ENCODE measurements at places on chromosomes 13 and 19.

DNA sequence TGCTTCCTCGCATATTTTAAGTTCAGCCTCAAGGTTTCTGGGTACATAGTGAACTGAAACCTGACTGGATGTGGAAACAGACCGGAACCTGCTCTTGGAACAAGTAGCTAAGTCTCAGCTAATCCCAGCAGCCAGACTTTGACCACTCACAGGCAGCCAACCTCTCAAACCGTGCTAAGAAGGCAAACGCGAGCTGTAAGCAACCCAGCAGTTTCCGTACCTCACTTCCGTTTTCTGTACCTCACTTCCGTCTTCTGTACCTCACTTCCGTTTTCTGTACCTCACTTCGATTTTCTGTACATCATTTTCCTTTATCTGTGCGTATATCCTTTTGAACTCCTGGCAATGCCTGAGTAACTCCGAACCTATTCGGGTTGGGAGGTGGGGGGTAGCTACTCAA lies 96.8 kb downstream of the SUCLA2 start:
- no peak for DNase-seq

- DNase-seq: no peak
Observed at GRCh38 chr19:15317392-15318071, 14.8 kb downstream of the BRD4 start.

- DNase-seq: no peak
Observed at GRCh38 chr13:39803156-39803555, 147.7 kb downstream of the COG6 start.

- DNase-seq: peak; percentile 96
Observed at GRCh38 chr19:2096480-2097202, at the start of gene IZUMO4. Gene IZUMO4 (plus strand): TSS chr19:2096915. CDS start chr19:2096946, 31 bp downstream.

DNA sequence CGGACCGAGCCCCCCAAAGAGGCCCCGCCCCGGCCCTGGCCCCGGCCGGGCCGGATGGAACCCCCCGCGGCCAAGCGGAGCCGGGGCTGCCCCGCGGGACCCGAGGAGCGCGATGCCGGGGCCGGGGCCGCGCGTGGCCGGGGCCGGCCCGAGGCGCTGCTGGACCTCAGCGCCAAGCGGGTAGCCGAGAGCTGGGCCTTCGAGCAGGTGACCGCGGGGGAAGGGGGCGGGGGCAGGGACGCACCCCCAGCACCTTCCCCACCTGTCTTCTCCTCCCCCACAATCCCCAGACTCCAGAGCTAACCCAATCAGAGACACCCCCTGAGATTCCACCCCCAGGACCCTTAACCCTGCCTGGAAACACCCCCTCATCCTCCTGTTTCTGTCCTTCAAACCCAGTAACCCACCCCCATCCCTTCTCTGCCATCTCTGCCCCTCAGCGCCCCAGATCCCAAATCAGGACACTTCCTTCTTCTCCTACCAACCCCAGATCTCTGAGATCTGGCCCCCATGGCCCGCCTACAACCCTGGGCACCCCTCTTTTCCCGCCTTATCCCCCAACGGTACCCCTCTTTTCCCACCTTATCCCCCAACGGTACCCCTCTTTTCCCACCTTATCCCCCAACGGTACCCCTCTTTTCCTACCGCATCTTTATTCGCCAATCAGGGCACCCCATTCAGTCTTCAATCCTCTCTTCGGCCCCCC lies 505 bp downstream of the ZSWIM4 start:
- no peak for DNase-seq

GRCh38 chr19:53894707-53895106 lies 12.7 kb downstream of the PRKCG start:
- DNase-seq: peak; percentile 64

DNA sequence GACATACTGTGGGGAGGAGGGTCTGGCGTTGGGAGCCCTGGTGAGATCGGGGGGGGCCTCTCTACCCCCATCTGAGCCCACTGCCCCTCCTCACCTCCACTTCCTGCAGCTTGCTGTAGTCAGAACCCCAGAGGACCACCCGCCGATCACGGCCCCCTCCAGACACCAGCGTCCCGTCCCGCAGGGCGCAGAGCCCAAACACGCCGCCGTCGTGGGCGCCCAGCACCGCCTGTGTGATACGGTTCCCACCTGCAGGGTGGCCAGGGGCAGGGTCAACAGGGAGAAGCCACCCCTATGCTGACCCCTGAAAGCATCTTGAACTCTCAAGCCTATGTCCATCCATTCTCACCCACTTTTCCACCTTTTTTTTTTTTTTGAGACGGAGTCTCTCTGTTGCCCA lies 17.8 kb downstream of the EML2 start:
- DNase-seq: no peak

DNA sequence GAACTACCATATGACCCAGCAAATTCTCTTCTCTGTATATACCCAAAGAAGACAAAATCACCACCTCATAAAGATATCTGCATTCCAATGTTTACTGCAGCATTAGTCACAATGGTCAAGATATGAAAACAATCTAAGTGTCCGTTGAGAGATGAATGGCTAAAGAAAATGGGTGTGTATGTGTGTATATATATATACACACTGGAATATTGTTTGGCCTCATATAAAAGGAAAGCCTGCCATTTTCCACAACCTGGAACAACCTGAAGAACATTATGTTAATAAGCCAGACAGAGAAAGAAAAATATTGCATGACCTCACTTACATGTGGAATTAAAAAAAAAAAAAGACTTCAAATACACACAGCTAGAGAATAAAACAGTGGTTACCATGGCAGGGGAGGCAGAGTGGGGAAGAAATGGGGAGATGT lies 29.5 kb upstream of the RBM26 start:
- DNase-seq: no peak

- DNase-seq: no peak
Observed at GRCh38 chr13:113860051-113860664, 3.7 kb downstream of the GAS6 start.

DNA sequence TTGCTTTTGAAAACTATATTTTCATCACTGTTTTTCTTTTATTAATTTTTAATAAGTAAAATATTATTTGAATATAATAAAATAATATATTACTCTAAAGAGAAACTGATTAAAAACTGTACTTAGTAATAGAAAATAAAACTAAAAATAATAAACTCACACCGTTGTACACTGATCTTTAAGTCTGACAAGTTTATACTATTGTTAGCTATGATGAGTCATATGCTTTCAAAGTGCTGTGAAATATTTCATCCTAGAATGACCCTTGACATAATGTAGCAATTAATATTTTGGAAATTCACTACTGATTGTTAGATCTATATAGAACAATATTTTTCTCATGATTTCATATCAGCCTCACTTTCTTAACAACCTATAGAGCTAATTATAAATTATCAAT lies 1040.6 kb upstream of the SPRY2 start:
- DNase-seq: no peak

GRCh38 chr19:33553530-33554310 lies 32.1 kb upstream of the PEPD start:
- no peak for DNase-seq

GRCh38 chr13:49869519-49869918 lies 66.6 kb downstream of the SPRYD7 start:
- DNase-seq: no peak

GRCh38 chr13:44440046-44440608 lies 66.5 kb downstream of the SERP2 start:
- no peak for DNase-seq

- DNase-seq: no peak
Observed at GRCh38 chr13:30789166-30789862, 54.0 kb downstream of the ALOX5AP start.

- no peak for DNase-seq
Observed at GRCh38 chr13:59111751-59112171, 1052.0 kb downstream of the DIAPH3 start.

DNA sequence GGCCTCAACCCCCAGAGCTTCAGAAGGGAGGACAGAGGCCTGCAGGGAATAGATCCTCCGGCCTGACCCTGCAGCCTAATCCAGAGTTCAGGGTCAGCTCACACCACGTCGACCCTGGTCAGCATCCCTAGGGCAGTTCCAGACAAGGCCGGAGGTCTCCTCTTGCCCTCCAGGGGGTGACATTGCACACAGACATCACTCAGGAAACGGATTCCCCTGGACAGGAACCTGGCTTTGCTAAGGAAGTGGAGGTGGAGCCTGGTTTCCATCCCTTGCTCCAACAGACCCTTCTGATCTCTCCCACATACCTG lies 969 bp upstream of the CEACAM5 start:
- no peak for DNase-seq

- no peak for DNase-seq
Observed at GRCh38 chr13:35472323-35472881, 4.1 kb downstream of the MAB21L1 start.

DNA sequence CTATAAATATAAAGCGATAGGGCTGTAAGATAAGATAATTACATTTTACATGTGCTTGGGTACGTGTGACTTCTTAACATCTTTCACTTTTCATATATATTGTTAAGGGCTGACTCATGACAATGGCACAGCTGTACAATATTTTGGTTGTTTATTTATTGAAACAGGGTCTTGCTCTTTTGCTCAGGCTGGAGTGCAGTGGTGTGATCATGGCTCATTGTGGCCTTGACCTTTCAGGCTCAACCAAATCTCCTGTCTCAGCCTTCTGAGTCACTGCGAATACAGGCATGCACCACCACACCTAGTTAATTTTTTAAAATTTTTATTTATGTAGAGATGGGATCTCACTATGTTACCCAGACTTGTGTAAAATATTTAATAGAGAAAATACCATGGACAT lies 2532.4 kb upstream of the PCDH20 start:
- DNase-seq: no peak

DNA sequence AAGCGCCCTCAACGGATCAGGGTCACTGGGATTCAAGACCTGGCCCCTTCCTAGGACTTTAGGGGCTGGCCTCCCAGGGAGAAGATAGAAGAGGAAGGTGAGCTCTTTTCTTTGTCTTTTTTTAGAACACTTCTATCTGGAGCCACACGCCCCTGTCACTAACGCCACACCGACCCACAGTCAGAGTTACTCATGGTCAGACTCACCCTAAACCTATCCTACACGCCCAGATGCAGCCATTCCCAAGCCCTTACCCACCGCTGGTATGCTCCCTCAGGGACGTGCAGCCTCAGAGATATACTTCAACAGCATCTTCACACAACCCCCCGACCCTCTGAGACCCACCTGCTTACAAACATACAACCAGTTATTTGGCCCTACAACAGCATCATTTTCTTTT lies 29.9 kb upstream of the MUC16 start:
- DNase-seq: peak; percentile 20

DNA sequence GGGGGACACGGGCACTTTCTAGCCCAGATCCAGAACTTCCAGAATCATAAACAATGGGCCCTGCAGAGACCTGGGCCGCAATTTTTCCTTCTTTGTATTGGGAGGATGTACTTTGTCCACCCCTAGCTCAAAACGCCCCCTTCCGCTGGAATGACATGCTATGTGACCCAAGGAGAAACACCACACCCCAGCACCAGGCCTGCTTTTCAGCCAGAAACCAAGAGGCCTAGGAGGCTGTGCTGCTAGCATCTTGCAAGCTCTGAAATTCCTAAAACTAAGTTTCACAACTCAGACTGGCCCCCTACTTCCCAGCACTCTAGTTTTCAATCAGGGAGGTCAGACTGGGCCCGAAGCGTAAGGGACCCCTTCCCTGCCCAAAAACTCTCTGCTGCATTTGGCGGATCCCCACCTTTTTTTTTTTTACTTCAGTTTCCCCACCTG lies 538 bp downstream of the LSM4 start:
- DNase-seq: peak; percentile 67

GRCh38 chr13:46604226-46604990 lies 51.4 kb downstream of the LRCH1 start:
- DNase-seq: no peak

- DNase-seq: peak; percentile 45
Observed at GRCh38 chr13:41458761-41459431, 1.5 kb downstream of the RGCC start.

- peak; percentile 44 for DNase-seq
Observed at GRCh38 chr13:104385404-104385803, 1319.2 kb upstream of the SLC10A2 start.

DNA sequence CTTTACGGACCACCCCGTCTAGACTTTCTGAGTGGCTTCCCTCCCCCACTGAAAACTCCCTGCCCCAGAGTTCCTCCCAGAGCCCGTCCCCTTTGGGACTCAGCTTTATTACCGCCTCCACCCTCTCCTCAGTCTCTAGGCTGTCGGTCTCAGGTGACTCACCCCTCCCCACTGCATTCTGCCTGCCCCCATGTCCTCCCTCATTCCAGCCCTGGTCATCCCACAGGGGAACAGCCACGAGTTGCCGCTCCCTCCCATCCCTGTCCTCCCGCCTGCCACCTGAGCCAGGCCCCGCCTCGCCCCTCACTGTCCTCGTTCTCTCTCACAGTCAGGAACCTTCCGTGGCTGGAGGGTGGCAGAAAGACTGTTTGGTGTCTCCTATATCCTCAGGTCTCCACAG lies 57.3 kb downstream of the SMARCA4 start:
- no peak for DNase-seq
